ENCODE measurements at places on chromosomes 6 and 20. TPM values are rescaled to one million over a fixed set of nuclear protein-coding genes. Genes with fewer than 3 reads are reported as not detected.

DNA sequence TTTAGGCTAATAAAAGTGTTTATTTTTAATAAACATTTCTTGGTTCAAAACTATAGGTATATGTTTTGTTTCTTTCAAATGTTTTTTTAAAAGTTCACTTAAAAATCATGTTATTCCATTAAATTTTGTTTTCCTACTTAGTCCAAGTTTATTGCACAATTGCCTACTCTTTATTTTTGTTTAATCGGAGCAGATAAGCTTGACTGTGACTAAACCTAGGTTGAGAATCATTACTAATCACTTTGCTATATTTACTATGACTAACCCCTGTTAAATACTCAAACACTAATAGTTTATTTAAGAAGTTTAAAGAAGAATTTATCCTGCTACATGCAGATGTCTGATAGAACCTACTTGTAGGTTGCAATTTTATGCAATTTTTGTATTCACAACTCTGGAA, 18.8 kb downstream of the MAP3K4 start:
- no peaks in the 10 kb centered on the region for H3K4me1 ChIP-seq
- no peaks in the 10 kb centered on the region for H3K36me3 ChIP-seq
- no peaks in the 10 kb centered on the region for H3K27me3 ChIP-seq
- H3K27ac ChIP-seq: no peak overlapping the region
- no peak for DNase-seq
- H3K4me3 ChIP-seq: no peak overlapping the region

DNA sequence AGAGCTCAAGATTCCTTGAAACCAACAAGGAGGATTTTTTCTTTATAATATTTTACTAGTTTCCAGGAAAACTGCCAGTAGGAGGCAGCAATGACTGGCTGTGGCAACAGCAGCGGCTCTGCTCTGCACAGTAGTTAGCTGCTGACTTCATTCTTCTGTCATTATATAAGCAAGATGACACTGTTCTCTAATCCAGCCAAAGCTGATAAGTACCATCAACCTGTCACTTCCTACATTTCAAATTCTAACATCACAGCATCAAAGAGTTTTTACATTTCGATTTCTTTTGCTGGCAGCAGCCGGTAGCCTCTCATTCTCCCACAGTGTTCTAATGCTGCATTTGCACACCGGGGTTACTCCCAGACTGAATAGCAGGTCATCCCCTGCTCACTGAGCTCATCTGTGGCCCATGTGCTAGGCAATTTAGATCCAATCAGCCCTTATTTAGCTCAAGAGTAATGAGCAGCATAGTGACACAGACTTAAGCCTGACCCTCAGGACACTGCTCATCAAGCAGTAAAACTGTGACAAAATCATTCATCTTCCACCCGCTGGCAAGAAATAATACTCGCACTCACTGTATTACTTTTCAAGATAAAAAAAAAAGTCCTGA, 67.8 kb downstream of the MMS22L start:
- no peak for DNase-seq
- H3K27ac ChIP-seq: no peak overlapping the region
- no peak overlapping the region for H3K4me3 ChIP-seq
- H3K36me3 ChIP-seq: no peaks in the 10 kb centered on the region
- no peaks in the 10 kb centered on the region for H3K4me1 ChIP-seq
- H3K27me3 ChIP-seq: no peaks in the 10 kb centered on the region

DNA sequence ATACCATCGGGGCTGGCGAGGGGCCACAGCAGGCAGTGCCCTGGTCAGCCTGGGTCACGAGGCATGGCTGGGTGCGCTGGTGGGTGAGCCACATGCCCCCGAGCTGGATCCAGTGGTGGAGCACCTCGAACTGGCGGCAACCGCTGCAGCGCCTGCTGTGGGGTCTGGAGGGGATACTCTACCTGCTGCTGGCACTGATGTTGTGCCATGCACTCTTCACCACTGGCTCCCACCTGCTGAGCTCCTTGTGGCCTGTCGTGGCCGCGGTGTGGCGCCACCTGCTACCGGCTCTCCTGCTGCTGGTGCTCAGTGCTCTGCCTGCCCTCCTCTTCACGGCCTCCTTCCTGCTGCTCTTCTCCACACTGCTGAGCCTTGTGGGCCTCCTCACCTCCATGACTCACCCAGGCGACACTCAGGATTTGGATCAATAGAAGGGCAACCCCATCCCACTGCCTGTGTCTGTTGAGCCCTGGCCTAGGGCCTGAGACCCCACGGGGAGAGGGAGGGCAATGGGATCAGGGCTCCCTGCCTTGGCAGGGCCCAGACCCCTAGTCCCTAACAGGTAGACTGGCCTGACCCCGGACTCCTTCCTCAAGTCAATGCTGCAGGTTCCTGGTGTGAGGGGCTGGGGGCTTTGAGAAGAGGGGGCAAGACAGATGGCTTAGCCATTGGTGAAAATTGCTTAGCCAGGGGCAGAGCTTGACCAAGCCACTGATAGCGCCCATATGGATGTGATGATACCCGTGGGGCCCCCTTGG, 598 bp downstream of the TMEM239 start:
- no peak for DNase-seq
- no peaks in the 10 kb centered on the region for H3K36me3 ChIP-seq
- H3K4me3 ChIP-seq: no peak overlapping the region
- H3K27me3 ChIP-seq: peaks cover 49% of the 10 kb centered on the region
- H3K27ac ChIP-seq: no peak overlapping the region
- H3K4me1 ChIP-seq: peaks cover 3% of the 10 kb centered on the region

DNA sequence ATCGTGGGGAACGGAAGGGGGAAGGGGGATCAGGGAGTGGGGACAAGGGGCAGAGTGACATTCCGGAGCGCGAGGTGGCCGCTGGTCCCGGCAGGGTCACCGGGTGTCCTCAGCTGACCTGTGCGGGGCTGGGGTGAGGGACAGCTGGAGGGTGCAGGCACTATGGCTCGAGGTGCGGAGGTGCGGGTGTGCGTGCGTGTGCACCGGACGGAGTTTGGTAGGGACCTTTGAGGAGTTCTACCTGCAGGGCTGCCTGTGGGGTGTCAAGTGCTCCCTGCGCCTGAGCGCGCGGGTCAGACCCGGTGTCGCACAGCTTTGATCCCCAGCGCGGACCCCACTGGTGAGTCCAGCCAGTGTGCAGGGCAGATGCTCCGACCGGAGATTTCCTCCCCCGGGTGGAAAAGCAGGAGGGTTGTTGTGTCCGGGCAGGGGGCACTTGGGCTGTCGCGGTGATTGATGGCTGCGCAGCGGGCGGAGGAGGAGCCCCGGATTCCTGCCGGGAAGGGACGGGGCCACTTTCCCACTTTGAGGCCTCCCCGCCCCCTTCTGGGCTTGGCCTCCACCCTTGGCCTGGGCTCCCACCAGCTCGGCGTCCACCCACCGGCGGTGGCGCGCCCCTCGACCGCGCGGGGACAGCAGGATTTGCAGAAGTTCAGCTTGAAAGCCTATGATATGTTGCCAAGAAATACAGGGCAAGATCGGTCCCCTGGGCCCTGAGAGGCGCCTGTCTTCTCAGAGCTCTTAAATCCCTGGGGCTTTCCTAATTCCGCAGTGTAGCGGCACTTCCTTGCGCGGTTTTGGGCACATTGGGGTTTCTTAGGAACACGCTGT, 658 bp downstream of the RIN2 start:
- no peaks in the 10 kb centered on the region for H3K27me3 ChIP-seq
- peaks cover 27% of the 10 kb centered on the region for H3K4me1 ChIP-seq
- H3K4me3 ChIP-seq: peak overlapping the region; percentile 93
- H3K36me3 ChIP-seq: no peaks in the 10 kb centered on the region
- H3K27ac ChIP-seq: peak overlapping the region; percentile 92

GRCh38 chr6:36627801-36628246, 33.7 kb downstream of the SRSF3 start:
- H3K4me1 ChIP-seq: peaks cover 34% of the 10 kb centered on the region
- H3K4me3 ChIP-seq: no peak overlapping the region
- H3K27ac ChIP-seq: peak overlapping the region; percentile 79
- peak; percentile 90 for DNase-seq
- no peaks in the 10 kb centered on the region for H3K36me3 ChIP-seq

- peaks cover 19% of the 10 kb centered on the region for H3K36me3 ChIP-seq
- H3K4me1 ChIP-seq: peaks cover 35% of the 10 kb centered on the region
- no peak overlapping the region for H3K27ac ChIP-seq
- H3K4me3 ChIP-seq: no peak overlapping the region
Measured at GRCh38 chr6:33769248-33769821, 19.6 kb downstream of the LEMD2 start.

THEMIS gene
- 0.41 TPM for total RNA-seq

PDSS2 gene
- total RNA-seq: 9.7 TPM

DNA sequence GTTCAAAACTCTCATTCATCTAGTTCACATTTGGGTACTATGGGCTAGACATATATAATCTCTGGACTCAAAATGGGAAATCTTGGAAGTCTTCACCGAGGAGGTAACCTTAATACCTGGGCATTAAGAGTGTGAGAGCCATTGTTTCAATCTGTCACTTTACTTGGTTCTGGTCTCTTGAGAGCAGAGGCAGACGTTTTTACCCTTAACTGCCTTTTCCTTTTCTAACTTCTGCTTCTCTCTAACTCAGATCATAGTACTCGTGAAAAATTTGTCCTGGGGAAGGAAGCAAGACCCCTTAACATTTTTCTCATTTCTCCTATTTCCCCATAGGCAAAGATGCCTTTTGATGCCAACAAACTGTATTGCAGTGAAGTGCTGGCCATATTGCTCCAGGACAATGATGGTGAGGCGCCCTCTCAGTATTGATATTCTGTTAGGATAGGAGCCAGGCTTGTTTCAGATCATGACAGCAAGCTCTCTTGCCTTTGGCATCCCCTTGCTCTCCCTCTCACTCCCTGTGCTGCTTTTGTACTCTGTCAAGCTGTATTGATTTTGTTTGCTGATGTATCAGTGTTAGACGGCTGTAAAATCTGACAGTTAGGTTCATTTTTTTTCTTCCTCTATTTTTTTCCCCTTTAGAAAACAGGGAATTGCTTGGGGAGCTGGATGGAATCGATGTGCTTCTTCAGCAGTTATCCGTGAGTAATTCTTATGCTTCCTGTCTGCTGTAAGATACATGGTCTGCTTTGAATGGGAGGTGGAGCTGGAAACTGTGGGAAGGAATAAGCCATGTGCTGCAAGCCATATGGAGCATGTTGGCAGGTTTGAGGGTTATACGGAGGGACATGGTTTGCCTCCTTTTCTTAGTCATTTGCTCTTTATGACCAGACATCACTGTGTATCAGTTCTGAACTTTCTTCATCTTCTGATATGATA, 83.5 kb downstream of the CTNNBL1 start:
- no peak for DNase-seq
- no peak overlapping the region for H3K4me3 ChIP-seq
- no peak overlapping the region for H3K27ac ChIP-seq
- H3K36me3 ChIP-seq: peaks cover 5% of the 10 kb centered on the region
- no peaks in the 10 kb centered on the region for H3K4me1 ChIP-seq

- H3K36me3 ChIP-seq: no peaks in the 10 kb centered on the region
- H3K27me3 ChIP-seq: no peaks in the 10 kb centered on the region
- H3K27ac ChIP-seq: no peak overlapping the region
Measured at GRCh38 chr20:10465135-10465534, 30.0 kb downstream of the SLX4IP start.

DNA sequence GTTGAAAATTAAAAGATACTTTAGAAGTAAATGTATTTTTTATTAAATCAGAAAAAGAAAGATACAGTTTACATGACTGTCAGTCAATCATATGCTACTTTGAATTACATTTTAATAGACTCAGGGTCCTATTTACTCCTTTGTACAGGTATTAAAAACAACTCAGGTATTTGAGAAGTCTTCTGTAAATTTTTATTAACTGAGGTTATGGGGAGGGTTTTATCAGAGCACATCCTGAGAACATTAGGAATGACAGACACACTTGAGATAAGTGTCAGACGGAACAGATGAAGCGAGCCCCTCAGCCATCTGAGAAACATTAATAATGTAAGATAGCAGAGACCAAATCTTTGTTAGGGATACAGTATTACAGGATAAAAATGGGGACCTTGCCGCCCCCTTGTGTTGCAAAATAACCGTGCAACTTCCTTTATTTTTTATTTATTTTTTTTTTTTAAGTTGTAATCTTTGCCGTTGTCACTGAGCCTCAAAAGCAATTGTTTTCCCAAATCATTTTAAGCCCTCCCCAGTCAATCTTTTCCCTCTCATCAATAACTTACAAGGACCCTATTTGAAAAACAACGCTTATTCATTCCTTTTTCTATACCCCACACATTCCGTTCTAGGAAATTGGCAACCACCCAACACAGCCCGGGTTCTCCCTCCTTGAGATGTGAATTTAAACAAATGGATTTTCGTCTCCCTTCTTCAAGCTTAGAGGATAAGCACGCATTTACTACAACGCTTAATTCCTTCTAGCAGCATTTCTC, 126.7 kb downstream of the BCAS1 start:
- no peak for DNase-seq
- H3K27me3 ChIP-seq: no peaks in the 10 kb centered on the region
- no peaks in the 10 kb centered on the region for H3K36me3 ChIP-seq

- no peak overlapping the region for H3K27ac ChIP-seq
- H3K27me3 ChIP-seq: no peaks in the 10 kb centered on the region
- H3K4me3 ChIP-seq: no peak overlapping the region
- peaks cover 34% of the 10 kb centered on the region for H3K36me3 ChIP-seq
- H3K4me1 ChIP-seq: no peaks in the 10 kb centered on the region
Measured at GRCh38 chr6:36516559-36516958, 30.7 kb downstream of the STK38 start.

MOG gene
- total RNA-seq: not detected

CLVS2 gene
- 7.5 TPM for total RNA-seq

DNA sequence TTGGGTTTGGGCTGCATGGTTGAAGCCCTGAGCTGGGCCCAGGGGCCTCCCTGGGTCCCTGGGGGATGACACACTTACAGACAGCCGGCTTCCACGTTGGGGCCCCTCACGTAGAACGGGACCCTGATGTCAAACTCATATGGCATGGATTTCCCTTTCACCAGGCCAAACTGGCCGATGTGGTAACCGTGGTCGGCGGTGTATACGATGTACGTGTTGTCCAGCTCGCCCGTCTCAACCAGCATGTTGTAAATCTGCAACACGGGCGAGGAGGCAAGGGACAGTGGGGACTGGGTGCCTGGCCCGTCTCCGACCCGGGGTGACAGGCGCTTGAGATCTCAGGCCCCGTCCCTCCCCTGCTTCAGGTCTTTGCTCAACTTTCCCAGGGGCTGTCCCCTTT, 102.4 kb downstream of the SULF2 start:
- no peaks in the 10 kb centered on the region for H3K27me3 ChIP-seq
- H3K27ac ChIP-seq: peak overlapping the region; percentile 57
- peaks cover 27% of the 10 kb centered on the region for H3K4me1 ChIP-seq

DNA sequence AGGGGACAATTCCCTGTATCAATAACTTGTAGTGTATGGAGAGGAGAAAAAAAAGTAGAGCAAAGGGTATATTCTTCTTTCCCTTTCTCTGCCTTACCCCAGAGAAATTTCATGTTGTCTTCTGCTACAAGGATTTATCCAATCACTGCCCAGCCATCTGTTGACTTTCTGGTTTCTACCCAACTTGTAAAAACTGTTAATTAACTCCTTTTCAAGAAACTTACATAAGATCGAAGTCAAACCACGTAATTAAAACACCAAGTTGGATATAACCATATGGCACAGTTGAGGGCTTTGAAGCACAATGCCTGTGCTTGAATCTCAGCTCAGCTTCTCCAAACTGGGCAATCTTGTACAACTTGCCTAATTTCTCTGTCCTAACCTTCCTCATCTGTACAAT, 99.5 kb downstream of the MAN1A1 start:
- no peaks in the 10 kb centered on the region for H3K4me1 ChIP-seq
- H3K27me3 ChIP-seq: no peaks in the 10 kb centered on the region
- DNase-seq: no peak
- no peak overlapping the region for H3K4me3 ChIP-seq
- H3K27ac ChIP-seq: no peak overlapping the region

CRNKL1 gene
- 29.1 TPM for total RNA-seq

- peaks cover 28% of the 10 kb centered on the region for H3K27me3 ChIP-seq
- H3K27ac ChIP-seq: no peak overlapping the region
- H3K4me1 ChIP-seq: no peaks in the 10 kb centered on the region
- DNase-seq: no peak
- no peak overlapping the region for H3K4me3 ChIP-seq
- H3K36me3 ChIP-seq: no peaks in the 10 kb centered on the region
Measured at GRCh38 chr6:26592649-26593048, 4.1 kb upstream of the ABT1 start.

Data from sigmoid colon (tissue), 7 donors.